Cardiac muscle cell (in vitro differentiated cells and primary cell): ENCODE measurements at places on chromosomes 13 and 19. TPM values are rescaled to one million over a fixed set of nuclear protein-coding genes. Genes with fewer than 3 reads are reported as not detected.
A peak's percentile ranks its signal among the peaks of the same experiment; 100 is the strongest.

- DNase-seq = peak; percentile 93
These were observed 13.1 kb downstream of the TJP3 start for GRCh38 chr19:3721131-3721886.

GRCh38 chr19:31174948-31175347 is 174.3 kb downstream of the TSHZ3 start:
- DNase-seq = no peak

GRCh38 chr13:36297366-36298338 is at the start of gene CCDC169:
Gene CCDC169 (minus strand): TSS chr13:36297814. CDS start chr13:36297719, 95 bp downstream.
- peak; percentile 80 for DNase-seq

DNA sequence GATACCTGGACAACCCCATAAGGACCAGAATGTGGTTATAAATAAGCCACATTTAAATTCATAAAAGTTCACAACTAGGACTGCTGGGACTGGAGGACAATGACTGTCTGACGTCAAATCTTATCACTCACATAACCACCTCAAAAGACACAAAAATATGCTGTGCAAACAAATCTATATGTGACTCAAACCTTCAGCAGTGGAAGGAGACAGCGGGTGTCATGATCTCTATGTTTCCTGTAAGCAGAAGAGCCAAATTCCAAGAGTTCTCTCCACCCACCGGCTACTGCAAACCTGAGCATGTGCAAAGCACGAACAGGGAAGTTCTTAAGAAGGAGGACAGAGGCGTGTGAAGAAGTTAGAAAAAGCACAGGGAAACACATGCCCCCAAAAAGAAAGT is 113.2 kb downstream of the MYCBP2 start:
- DNase-seq = no peak

DNA sequence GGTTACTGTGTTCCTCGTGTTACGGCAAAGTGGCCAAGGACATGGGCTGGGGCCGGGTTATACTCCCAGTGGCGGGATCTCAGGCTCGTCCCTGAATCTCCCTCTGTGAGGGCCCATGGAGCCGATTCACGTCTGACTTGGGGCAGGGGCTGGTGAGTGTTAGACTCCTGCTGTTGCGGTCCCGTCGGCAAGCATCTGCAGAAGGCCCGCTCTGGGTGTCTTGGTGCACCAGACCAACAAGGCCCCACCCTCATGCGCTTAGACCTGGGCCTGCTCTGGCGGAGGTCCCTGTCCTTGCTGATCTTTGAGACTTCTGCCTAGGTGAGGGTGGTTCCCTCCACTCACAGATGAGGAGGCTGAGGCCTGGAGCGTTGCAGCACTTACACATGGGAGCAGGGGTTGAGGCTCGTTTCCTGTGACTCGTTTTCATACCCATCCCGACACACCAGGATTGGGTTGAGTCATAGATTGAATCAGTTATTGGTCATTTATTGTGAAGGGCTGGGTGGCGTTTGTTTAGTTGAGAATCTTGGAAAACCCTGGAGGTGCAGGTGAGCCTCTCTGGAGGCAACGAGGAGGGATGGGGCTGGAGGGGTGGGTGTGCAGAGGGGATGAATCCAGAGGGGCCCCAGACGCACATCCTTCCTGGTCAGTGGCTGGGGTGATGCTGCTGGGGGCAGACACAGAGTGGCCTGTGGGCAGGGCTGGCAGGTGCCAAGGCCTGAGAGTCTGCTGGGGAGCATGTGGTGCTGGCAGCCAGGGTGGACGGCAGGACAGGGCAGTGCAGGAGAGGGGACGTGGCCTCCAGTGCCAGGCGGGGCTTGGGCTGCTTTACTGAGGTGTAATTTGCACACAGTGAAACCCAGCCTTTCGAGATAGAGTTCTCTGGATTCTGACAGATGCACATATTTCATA is 4.6 kb downstream of the EPN1 start:
- DNase-seq = no peak

- no peak for DNase-seq
These were observed 17.3 kb upstream of the AKT2 start for GRCh38 chr19:40302224-40303011.

- no peak for DNase-seq
These were observed 692.7 kb downstream of the UQCRFS1 start for GRCh38 chr19:28519952-28520861.

GRCh38 chr13:113166681-113167080 is 8.2 kb downstream of the PROZ start:
- no peak for DNase-seq

GRCh38 chr13:110610955-110611595 is 4.3 kb upstream of the NAXD start:
- DNase-seq = no peak

- DNase-seq = peak; percentile 51
These were observed 2.4 kb downstream of the FOSB start for GRCh38 chr19:45469945-45470761.

- peak; percentile 92 for DNase-seq
These were observed 8.3 kb upstream of the DGKH start for GRCh38 chr13:42039946-42040729.

- DNase-seq = peak; percentile 74
These were observed 5.5 kb upstream of the ADAMTS10 start for GRCh38 chr19:8615813-8616596.

- DNase-seq = peak; percentile 32
These were observed 24.6 kb downstream of the CYP4F22 start for GRCh38 chr19:15532779-15533521.

DNA sequence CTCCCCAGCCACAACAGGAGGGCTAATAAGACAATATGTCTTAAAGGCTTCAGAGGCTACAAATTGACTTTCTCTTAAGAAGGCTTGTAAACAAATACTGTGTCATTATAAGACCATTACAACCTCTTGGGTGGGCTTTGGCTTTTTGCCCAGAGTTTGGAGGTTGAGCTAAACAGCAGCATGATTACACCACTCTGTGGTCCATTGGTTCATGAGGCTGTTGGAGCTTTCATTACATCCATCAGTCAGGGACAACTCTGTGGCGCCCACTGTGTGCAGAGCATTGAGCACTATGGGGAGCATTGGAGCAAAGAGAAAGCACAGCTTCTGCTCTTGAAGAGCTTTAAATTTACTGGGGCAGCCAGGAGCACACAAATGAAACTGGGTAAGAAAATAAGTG is 75.9 kb downstream of the TNFSF11 start:
- DNase-seq = no peak

DNA sequence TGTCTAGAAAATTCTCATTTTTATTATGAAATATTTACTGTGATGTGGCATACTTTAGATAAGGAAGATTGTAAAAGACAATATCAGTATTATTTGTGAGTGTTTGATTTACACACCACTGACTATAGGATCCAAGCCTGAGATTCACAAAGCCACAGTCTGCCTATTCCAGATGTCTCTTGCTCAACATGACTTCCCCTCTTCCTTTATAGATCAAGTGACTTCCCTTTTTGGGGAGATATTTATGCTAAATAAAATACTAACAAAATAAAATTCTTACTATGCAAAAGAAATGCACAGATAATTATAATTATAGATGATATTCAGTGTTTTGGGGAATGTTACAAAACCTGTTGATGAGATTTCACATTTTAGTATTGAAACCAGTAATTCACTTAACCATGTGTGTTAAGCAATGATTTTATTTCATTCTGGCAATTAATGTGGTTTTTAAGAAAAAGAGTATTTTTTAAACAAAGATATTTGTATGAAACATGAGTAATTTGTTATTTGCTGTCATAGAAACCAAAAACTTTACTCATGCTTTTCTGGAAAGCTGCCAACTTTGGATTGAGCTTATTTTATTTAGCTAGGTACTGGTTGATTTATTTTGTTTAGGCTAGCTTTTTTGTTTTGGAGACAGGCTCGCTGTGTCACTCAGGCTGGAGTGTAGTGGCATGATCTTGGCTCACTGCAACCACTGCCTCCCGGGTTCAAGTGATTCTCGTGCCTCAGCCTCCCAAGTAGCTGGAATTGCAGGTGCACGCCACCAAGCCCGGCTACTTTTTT is 13.7 kb upstream of the GPR183 start:
- no peak for DNase-seq

GRCh38 chr19:8988204-8988603 is 22.0 kb downstream of the MUC16 start:
- no peak for DNase-seq

GRCh38 chr19:52453324-52454094 is at the start of gene ZNF578:
Gene ZNF578 (plus strand): TSS chr19:52453553. CDS start chr19:52501846, 48,293 bp downstream.
- peak; percentile 92 for DNase-seq

DNA sequence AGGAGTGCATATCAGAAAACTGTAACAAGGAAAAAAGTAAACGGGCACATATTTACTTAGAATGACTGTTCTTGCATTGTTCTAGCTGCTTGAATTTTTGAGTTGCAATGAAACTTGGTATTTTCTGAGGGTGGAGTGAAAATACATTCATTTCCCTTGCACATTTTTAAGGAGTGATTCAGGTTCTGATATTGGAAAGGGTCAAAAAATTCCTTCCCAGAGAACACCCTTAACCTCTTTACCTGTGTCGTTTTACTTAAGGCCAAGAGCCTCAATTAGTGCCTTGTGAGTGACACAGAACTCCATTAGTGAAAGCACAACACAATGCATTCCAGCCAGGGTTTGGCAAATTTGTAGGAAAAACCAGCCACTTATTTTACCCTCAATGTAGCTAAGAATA is 2.3 kb downstream of the ITGBL1 start:
- no peak for DNase-seq

DNA sequence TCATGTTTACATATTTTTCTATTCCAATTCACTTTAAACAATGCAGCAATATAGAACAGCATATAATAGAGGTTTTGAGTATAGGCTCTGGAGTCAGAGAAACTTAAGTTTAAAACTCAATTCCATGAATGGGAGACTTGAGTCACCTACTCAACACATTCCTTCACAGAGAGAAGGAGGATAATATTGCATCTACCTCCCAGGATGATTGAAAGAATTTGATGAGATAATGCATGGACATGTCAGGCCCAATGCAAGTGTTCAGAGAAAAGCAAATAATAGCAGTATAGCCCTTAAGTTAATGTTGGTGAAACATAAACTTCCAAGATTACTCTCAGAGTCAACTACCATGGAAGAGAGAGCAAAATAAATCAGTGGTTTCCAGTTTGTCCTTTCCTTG is 170.2 kb downstream of the DCLK1 start:
- no peak for DNase-seq

GRCh38 chr19:48249502-48250014 is 6.2 kb downstream of the CARD8 start:
- DNase-seq = peak; percentile 37

DNA sequence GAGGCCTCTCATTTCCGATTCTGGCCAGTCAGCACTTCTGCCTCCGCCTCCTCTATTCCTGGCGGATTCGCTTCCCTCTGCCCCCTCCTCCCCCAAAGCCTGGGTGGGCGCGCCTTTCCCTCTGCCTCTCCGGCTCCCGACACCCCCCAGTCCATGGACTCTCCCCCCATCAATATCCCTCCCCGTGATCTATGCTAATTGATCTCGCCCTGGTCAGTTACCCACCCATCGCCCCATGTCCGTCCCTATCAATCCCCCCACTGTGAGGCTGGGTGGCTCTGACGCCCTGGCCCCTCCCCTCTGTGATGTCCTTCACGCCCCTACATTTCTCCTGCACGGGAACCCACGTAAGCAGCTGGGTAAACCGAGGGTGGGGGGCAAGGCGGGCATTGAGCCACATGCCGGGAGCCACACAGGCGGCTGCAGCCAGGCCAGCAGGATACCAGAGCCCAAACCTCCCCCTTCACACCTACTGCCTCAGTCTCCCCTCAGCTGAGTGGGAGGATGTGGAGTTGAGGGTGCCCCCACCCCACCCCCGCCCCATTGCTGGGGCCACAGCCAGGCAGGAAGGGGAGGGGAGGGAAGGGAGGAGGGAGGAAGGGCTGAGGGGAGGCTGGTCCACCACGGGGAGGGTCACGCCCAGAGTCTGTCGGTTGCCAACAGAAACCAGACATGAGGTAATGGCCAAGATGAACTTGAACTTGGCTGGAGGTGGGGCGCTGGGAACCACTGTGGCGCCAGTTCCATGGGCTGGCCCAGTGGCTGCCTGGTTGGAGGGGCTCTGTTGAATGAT is 21.0 kb downstream of the SMIM24 start:
- DNase-seq = peak; percentile 96

- no peak for DNase-seq
These were observed 54.2 kb downstream of the KDM4B start for GRCh38 chr19:5023128-5023571.

- DNase-seq = no peak
These were observed 3.8 kb downstream of the PLPP2 start for GRCh38 chr19:287381-287871.

- no peak for DNase-seq
These were observed 717 bp downstream of the SPRYD7 start for GRCh38 chr13:49935171-49936074.

GRCh38 chr13:27293873-27294515 is 23.4 kb downstream of the RASL11A start:
- no peak for DNase-seq

DNA sequence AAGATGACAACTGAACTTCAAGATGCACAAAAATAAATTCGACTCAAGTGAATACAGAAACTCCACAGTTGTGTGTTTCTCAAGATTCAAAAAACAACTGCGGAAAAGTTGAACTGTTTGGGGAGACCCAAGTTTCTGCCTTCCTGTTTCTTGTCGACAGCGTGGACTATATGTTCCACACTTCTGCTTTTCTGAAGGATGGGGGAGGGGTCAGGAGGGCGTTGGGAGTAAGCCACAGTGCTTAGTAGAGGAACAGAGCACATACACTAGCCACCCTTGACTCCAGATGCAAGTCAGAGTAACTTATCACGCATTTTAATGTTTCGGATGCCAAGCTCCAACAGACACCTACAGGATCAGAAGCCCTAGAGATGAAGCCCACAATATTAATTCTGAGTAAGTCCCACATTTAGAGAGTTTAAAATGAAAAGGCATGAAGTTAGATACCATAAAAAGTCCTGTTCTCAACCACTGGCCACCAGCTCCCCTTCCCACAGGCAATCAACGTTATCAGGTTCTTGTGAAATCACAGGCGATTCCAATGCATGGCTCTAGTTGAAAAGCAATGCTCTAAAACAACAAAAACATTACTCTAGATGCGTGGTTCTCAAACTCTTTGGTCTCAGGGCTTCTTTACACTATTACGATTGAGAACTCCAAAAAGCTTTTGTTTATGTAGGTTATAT is 4.2 kb downstream of the TUBGCP3 start:
- no peak for DNase-seq

GRCh38 chr13:44378277-44378676 is 4.7 kb downstream of the SERP2 start:
- DNase-seq = no peak

FPR1 gene
- total RNA-seq = not detected in 2 replicates

ZNF235 gene
- 4.8 and 4.9 TPM in 2 replicates for total RNA-seq

PTPRH gene
- total RNA-seq = 3.0 and 6.9 TPM in 2 replicates

MAG gene
- total RNA-seq = 2.1 and 2.4 TPM in 2 replicates

LCP1 gene
- total RNA-seq = 4.8 and 5.5 TPM in 2 replicates

MYBPC2 gene
- total RNA-seq = 0.04 and 0.18 TPM in 2 replicates
